SW 1271 (cell line): ENCODE measurements at places on chromosomes 1 and 21.
A peak's percentile ranks its signal among the peaks of the same experiment; 100 is the strongest.

- no peak for DNase-seq
Observed at GRCh38 chr1:158933621-158934020, 2.3 kb downstream of the PYHIN1 start.

GRCh38 chr21:15425049-15425448 lies 304.7 kb upstream of the USP25 start:
- DNase-seq = no peak

DNA sequence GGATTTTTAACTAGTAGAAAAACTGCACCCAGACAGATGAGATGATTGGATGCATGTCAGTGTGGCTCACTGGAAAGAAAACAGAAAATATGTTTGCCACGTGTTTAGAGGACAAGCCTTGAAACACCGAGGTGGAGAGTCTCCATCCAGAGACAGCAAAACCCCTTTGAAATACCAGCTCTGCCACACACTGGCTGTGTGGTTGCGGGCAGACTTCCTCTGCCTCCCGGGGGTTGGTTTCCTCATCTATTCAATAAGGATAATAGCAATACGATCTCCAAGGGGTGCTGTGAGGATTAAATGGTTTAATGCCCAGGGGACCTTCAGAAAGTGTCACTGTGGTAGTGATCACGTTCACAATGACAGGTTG lies 67.2 kb upstream of the PARP1 start:
- DNase-seq = no peak

DNA sequence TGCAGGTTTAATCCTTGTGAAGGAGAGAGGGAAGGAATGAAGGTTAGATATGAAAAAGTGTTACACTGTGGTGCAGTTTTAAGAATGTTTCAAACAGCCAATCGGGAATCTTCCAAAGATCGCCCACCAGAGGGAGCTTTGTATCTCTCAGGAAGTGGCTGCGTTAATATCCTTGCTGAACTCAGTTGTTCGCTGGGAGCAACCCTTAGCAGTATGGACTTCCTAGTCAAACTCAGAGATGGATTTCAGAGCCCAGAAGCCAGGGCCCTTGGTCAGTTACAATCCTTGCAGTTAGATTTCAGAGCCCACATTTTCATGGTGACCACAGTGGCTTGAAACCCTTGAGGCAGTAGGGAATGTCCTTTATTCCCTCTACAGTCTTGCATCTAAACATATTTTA lies 136.2 kb downstream of the NTNG1 start:
- peak; percentile 25 for DNase-seq

- DNase-seq = no peak
Observed at GRCh38 chr1:24209097-24209496, 22.0 kb upstream of the IFNLR1 start.
